Tibial artery (tissue), 4 donors: ENCODE measurements at places on chromosomes 3 and 15.
A peak's percentile ranks its signal among the peaks of the same experiment; 100 is the strongest.

- no peak for DNase-seq
Observed at GRCh38 chr3:48232232-48232631, 8.7 kb upstream of the ZNF589 start.

- no peak for DNase-seq
Observed at GRCh38 chr3:60935709-60936108, 315.5 kb downstream of the FHIT start.

DNA sequence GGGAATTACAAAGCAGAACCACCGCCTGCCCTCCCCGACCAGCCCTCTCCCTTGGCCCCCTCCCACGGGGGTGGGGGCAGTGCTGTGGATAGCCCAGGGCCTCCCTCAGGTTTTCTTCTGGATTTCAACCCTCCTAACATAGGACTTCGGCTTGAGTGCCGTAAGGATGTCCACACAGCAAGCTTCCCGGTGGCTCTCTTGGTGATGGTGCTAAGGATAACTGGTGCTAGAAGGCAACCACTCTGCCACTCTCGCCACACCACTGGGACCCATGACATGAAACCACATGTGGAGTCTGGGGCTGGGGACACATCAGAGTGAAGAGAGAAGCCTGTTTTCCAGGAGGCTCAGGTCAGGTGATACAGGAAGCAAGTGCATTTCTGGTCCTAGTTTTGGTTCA, 35.4 kb downstream of the SCN5A start:
- DNase-seq: peak; percentile 39

DNA sequence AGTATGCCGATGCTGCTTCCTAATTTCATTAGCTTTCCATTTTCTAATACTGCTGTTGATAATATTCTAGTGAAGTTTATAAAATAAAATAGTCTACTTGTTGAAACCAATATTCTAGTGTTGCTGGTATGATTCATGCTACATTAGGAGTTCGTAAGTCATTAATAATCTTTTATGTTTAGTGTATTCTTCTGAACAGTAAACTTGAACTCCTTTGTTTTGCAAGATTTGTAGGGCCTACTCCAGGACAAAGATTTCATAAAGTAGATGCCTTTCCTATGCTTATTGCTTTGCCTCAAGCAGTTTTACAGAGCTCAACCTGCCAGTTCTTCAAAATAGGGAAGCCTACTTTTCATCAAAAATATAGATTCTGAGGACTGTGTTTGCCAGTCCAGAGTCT, 111.5 kb downstream of the RSRC1 start:
- no peak for DNase-seq

- DNase-seq: no peak
Observed at GRCh38 chr15:63969652-63970421, 76.4 kb downstream of the DAPK2 start.

GRCh38 chr3:45559560-45560118, 34.9 kb upstream of the LIMD1 start:
- no peak for DNase-seq

DNA sequence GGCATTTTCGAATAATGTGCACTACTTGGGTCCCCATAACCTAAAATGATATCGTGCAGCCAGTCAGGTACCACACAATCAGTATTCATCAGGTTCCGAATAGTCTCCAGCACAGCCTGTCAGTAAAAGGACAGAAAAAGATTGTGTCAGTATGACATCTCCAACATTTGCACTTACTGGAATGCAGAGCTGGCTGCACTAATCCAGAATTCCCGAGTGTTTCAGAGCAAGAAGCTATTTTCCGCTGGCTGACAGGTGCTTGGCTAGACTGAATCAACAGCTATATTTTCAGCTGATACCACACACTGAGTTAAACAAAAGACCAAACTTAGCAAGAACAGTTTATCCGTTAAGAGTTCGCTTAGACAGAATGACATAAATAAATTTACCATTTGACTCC, 68.8 kb downstream of the AQR start:
- no peak for DNase-seq

- DNase-seq: peak; percentile 88
Observed at GRCh38 chr3:47989981-47990440, 26.2 kb downstream of the MAP4 start.

- DNase-seq: no peak
Observed at GRCh38 chr3:73637042-73637441, 12.3 kb upstream of the PDZRN3 start.

DNA sequence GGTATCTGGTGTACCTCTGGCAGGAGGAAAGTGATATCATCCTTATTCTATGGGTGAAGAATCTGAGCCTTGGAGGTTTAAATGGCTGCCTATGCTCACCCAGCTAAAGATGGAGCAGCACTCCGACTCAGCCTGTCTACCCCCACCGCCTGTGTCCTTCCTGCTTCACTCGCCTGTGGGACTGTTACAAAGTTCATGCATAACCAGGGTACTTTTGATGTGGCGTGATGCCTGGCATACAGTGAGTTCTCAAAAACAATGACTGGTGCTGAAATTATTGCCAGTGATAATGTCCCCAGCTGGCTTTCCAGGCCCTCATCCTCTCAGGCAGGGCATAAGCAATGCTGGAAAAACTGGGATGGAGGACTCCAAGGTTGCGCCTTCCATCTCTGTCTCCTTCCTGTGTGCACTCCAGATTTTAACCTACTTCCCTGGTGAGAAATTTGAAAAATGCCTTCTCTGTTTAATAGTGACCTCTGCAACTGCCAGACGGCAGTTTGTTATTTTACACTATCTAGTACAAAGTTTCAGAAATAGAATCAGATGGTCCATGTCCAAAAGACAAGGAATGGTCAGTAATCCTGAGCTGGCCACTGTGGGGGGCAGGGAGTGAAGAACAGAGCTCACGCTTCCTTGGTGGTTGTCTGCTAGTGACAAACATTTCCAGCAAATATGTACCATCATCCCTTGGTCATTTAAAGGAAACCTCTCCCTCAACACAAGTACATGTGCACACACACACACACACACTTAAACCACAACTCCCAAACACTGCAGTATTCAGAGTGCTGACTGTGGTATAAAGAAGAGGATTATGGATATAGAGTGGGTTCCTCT, 86.5 kb upstream of the NMNAT3 start:
- no peak for DNase-seq

GRCh38 chr15:96285305-96285704, 45.2 kb upstream of the NR2F2 start:
- DNase-seq: no peak

DNA sequence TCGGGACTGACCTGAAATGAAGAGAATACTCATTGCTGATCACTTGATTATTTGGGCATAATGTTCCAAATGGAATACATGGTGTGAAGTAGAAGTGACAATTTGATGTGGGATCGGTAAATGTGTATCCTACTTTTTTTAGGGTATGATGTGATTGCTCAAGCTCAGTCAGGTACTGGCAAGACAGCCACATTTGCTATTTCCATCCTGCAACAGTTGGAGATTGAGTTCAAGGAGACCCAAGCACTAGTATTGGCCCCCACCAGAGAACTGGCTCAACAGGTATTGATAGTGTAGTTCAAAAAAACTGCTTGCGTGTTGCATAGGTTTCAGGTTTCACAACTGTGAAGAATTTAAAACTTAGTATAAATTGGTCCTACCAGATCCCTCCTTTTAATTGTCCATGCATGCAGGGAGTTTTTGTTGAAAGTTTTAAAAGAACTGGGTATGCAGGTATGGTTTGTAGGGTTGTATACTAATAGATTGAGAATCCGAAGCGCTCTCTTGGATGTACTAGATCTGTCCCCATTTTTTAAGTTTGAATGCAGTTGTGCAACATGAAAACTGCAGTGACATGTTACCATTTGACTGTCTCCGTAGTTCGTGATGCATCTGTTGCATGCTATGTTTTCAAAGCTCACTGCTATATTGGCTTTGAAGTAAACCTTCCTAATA, 1.6 kb downstream of the EIF4A2 start:
- no peak for DNase-seq

GRCh38 chr15:79779746-79780145, 117.1 kb downstream of the MTHFS start:
- DNase-seq: no peak

GRCh38 chr3:2653706-2654105, 456.5 kb downstream of the IL5RA start:
- no peak for DNase-seq
